Activated T-cell treated with anti-CD3 and anti-CD28 coated beads for 24 hours (primary cell): ENCODE measurements at places on chromosomes 1 and 21.

GRCh38 chr21:18608226-18608625, 204.6 kb upstream of the TMPRSS15 start:
- no peak for DNase-seq

DNA sequence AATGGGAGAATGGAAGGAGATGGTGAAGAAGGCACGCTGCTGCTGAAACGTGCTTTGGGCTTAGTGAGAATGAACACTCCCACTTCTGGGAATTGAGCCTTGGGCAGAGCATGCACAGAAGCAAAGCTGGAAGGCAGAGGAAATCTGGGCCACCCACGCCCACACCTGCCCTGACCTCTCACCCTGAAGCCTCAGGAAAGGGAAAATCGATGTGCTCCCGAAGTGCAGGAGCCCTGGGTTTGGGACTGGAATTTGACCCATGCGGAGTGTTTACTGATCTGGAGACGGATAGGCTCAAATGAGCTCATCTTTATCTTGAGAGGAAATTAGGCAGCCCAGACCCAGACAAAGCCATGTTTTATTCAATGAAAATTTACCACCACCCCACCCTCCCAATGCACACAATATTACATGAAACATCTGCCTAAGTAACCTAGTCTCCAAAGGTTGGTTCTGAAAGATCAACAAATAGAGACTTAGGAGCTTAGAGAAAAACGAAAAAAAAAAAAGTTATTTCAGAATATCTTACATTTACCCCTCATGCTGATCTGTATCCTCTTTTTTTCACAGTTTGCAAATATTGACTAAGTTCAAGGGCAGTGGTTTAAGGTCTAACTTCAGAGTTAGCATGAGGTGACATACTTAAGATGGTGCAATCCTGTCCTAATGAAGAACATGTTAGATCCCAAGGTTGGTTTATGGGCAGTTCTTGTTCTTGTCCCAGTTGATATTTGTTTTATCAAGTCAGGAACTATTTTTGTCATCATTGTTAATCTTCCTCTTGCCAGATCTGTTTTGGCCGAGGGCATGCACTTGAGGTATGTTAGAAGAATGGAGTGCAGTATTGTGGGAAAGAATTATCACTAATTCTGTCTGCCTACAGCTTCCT, 63.0 kb downstream of the PROX1 start:
- no peak for DNase-seq

- no peak for DNase-seq
These were observed 10.5 kb downstream of the CERS2 start for GRCh38 chr1:150964164-150964489.

DNA sequence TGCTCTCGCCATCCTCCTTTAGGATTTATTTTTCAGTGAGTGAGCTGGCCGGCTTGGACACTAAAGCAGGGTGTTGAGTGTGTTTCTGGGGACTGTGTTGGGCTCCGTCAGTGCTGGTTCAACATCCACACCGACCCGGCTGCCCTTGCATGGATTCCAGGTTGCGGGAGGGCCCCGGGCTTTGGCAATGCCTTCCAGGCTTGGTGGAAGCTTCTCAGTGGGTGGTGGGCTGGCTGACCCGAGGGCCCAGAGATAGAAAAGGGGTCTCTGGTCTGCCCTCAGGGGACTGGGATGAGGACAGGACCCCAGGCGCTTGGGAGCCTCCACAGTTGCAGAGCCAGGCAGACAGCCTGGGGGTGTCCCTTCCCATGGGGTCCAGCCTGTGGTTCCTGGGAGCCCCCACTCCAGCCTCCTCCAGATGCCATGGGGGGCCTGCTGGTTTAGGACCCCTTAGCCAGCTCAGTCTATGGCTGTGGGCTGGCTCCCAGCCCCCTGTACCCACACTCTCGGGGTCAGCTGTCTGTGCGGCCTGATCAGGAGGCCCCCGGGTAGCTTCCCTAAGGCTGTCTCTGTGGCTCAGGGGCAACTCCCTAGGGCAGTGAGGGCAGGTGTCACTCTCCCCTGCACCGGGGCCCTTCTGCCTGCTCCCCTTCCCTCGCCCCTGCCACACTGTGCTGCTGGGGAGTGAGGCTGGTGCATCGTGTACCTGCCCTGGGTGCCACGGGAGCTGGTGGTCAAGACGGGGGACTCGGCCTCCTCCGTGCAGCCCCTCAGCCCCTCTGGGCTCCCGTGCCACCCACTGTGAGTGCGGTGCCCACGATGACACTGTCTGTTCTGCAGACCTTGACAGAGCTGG, 16.5 kb downstream of the PDXK start:
- no peak for DNase-seq

GRCh38 chr1:67264152-67264551, 43.5 kb upstream of the IL12RB2 start:
- no peak for DNase-seq

- no peak for DNase-seq
These were observed 125.6 kb downstream of the CACNA1E start for GRCh38 chr1:181608948-181609347.

DNA sequence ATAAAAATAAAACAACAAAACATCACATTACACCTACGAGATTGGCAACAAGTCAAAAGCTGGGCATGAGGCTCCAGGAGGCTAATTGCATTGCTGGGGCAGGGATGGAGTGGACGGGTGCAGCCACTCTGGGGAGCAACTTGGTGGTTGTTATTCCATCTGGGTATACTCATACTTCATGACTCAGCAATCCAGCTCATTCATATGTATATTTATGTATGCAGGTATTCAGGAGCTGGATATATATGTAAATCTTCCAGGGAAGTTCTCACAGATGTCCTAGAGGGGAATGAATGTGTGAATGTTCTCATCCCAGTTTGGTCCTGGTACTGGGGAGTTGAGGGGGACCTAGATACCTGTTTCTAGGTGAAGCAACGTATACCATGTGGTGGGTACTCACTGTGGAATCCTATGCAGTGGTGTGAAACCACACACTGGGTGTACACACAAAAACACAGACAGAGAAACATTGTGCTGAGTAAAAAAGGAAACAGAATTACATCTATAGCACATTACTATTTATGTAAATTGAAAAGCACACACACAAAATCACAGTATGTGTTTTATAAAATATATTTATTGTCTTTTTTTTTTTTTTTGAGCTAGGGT, 79.7 kb upstream of the RAB4A start:
- DNase-seq, result no peak
